ENCODE measurements at places on chromosomes 5 and 9.

DNA sequence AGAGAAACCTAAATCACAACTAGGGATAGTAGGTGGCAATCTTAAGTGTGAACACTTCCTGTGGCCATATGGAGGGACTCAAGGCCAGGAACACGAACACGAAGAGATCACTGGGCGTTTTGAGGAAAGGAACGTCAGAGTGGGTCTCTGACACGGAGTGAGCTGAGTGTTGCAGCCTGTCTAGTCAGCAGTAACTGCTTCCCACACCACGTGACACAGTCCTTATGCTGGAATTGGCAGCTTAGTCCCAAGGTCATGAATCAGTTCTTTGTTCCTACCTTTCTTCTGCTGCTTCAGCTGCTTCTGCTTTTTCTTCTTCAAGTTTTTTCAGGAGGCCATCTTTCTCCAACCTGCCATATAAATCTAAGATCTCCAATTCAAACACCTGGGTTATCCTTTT, 18.2 kb downstream of the SPACA9 start:
- DNase-seq, result no peak

- DNase-seq, result no peak
Observed at GRCh38 chr5:28850320-28850921, 1812.0 kb upstream of the CDH9 start.

- DNase-seq, result peak; percentile 82
Observed at GRCh38 chr9:14433351-14434157, 119.6 kb upstream of the NFIB start.

- DNase-seq, result peak; percentile 31
Observed at GRCh38 chr5:168706655-168707069, 127.5 kb upstream of the PANK3 start.

DNA sequence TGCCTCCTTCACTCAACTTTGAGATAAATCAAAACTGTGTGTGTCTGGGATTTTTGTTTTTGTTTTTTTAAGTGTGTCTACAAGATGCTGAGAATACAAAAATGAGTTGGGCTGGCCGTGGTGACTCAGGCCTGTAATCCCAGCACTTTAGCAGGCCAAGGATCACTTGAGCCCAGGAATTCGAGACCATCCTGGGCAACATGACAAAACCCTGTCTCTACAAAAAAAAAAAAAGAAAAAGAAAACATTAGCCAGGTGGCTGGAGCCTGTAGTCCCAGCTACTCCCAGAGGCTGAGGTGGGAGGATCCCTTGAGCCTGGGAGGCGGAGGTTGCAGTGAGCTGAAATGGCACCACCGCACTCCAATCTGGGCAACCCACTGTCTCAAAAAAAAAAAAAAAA, 21.0 kb downstream of the HNRNPK start:
- no peak for DNase-seq

- no peak for DNase-seq
Observed at GRCh38 chr9:105053209-105053652, 125.3 kb upstream of the ABCA1 start.

- peak; percentile 80 for DNase-seq
Observed at GRCh38 chr9:125759764-125760129, 12.6 kb downstream of the PBX3 start.
